Activated T-helper 1 cell treated with anti-CD3 and anti-CD28 coated beads, Interleukin-2, amount 50 U/mL, for 16 hours (primary cell): ENCODE measurements at places on chromosomes 5 and 9.

GRCh38 chr9:134375011-134375390 lies 48.7 kb downstream of the RXRA start:
- DNase-seq = no peak

DNA sequence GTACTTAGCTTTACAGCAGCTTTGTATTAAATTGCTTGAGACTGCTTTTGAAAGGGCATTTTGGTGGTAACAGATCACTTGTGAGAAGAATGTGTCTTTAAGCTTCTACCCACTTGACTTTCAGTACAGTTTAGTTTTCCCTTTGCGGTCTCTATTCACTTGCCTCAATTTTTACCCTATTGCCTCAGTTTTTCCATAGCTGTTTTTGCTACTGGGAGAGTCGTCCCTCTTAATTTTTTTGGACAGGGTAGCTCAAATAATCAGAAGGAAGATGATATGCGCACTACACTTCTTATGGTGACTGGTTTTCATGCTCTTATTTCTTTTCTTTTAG lies 18.8 kb downstream of the UGCG start:
- DNase-seq = no peak

DNA sequence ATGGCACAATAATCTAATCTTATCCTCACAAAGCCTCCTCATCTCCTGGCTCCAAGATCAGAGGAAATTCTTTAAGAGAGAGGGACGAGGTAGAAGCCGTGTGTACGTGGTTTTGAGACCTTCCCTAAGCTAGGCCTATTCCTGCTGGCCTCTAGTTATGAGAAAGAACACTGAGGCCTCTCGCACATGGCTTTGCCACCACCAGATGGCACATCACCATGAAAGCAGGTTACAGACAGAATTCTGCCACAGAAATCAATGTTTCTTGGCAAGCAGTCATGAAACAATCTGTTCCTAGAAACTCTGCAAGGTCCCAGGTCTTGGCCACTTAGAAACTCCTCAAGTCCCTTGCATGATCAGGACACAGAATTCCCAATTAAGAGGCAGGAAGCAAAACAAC lies 268.2 kb upstream of the TAS2R1 start:
- DNase-seq = no peak

GRCh38 chr9:113375057-113376023 lies 1.4 kb downstream of the HDHD3 start:
- no peak for DNase-seq

DNA sequence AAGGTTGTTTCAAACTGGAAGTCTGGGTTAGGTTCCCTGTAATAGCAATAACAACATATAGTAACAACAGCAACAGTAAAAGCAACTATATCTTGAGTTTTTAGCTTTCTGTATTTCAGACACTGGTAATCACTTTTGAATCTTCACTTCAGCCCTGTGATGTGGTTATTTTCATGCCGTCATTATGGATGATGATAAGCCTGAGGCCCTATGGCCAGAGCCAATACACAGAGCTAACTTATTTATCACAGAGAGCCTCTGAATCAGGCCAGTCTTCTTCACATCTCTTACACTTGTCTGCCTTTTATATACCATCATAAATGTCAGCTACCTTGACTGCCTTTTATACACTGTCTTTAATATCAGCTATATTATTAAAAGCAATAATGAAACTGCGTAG lies 329.0 kb downstream of the FER start:
- no peak for DNase-seq

GRCh38 chr9:21692390-21692789 lies 110.0 kb upstream of the MTAP start:
- no peak for DNase-seq

DNA sequence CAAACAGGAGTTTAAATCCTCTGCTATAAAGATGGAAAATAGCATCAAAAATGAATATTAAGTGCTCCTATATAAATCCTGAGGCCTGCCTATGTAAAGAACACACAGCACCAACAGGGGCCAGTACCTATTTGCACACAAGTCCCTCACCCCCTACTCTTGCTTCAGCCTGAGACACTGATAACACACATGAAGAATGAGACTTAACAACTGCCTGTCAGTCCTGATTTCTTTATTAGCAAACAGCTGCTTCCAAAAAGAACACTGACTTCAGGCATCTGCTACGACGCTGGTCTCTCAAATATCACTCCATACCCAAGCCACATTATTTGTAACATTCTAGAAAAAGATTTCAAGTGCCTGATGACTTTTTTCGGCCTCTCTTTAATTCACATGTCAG lies 55.5 kb downstream of the MYO10 start:
- no peak for DNase-seq
